ENCODE measurements at places on chromosomes 13 and 19.

DNA sequence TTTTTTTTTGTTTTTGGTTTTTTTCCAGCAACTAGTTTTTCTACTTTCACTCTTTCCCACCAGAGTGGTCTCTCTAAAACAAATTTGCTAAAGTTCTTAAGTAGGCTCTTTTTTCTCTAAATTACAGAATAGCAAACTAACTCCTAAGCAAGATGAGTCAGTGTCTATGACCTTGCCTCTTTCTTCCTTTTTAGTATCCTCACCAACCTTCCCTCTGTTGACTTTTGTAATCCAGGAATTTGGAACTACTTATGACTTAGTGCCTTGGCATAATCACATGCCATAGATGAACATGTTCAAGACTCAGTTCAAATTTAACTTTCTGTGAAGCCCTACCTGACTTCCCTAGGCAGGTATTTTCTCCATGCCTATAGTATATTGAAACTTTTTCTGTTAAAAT lies 32.3 kb upstream of the AKAP11 start:
- no peak for DNase-seq

DNA sequence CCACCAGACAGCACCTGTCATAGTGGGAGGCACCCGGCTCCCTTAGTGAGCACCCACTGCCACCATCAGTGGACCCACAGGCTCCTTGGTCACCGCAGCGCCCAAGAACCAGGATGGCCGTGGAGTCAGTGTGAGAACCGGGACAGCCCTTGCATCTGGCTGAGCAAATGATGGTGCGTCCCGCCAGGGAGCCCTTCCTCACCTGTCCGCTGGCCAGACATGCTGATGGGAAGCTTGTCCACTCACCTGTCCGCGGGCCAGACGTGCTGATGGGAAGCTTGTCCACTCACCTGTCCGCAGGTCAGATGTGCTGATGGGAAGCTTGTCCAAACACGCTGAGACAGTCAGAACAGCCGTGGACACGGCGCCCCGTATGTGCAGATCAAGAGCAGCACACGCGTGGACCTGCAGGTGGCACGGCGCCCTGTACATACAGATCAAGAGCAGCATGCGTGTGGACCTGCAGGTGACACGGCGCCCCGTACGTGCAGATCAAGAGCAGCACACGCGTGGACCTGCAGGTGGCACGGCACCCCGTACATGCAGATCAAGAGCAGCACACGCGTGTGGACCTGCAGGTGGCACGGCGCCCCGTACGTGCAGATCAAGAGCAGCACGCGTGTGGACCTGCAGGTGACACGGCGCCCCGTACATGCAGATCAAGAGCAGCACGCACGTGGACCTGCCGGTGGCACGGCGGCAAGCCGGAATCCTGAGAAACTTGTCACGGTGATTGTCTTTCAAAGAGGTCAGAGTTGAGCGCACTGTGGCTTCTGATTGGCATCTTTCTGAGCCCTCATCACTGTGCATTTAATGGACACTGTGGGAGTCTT lies 40.7 kb upstream of the DCUN1D2 start:
- no peak for DNase-seq

DNA sequence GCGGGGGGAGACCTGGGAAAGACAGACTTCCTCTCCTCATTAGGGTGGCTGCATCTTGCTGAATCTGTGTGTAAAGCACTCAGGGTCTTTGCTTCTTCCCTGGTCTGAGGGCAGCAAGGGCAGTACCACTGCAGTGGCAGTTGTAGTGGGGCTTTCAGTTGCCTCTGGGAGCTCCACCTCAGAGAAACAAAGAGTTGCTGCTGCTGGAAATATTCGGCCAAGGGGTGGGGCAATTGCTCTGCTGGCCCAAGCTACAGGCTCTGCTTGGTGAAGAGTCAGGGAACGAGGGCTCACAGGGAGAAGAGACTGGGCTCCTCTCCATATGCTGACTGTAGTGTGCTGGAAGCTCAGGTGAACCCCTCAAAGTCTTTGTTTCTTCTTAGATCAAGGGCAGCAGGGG lies 52.5 kb downstream of the POSTN start:
- no peak for DNase-seq

DNA sequence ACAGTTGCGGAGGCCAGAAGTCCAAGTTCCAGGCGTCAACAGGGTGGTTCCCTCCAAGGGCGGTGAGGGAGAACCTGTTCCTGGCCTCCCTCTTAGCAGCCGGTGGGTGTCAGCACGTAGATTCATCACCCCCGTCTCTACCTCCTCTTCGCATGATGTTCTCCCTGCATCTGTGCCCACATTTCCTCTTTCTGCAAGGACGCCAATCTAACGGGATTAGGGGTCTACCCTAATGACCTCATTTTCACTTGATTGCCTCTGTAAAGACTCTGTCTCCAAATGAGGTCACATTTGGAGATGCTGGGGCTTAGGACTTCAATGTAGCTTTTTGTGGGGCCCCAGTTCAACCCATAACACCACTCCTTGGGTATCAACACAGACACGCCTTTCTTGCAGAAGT lies 38.5 kb downstream of the DPF1 start:
- no peak for DNase-seq

DNA sequence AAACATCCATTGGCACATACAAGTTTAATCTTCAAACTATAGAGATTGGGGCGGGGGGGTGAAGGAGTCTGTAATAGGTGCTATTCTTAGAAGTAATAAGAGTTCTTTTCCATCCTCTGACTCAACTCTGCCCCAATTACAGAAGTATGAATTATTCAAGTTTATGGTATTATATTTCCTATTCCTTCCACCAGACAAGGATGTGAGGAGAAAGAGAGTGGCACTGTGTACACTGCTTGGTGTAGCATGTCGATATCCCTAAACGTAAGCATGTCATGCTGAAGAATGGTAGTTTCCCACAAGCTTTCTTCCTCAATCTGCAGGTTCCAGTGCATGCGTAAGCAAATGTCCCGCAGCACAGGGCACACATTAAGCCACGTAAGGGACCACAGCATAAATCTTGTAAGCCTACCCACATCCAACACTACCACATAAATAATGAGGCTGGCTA lies 14.1 kb downstream of the BRD4 start:
- no peak for DNase-seq

GRCh38 chr13:84655677-84656076 lies 773.4 kb upstream of the SLITRK1 start:
- no peak for DNase-seq

- DNase-seq: no peak
Observed at GRCh38 chr19:34265221-34265650, 10.9 kb downstream of the GARRE1 start.

DNA sequence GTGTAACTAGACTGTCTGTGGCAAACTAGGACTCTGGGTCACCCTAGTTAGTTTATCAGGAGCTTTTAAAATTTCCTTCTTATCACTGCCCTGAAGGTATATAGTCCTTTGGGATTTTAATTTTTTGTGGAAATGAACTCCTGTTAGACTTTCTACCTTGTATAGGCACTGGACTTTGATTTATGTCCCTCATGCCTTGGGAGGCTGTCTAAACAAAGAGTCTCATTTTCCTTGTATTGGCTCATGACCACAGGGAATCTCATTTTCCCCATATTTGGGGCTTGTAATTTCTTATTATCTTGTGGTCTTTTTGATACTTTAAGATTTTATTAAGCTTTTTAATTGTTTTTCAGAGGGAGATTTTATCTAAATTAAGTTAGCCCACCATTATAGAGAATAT lies 21.4 kb downstream of the KCTD4 start:
- DNase-seq: no peak

- DNase-seq: no peak
Observed at GRCh38 chr13:114145256-114145655, 12.8 kb upstream of the RASA3 start.

- no peak for DNase-seq
Observed at GRCh38 chr13:107834717-107835116, 380.6 kb downstream of the LIG4 start.

DNA sequence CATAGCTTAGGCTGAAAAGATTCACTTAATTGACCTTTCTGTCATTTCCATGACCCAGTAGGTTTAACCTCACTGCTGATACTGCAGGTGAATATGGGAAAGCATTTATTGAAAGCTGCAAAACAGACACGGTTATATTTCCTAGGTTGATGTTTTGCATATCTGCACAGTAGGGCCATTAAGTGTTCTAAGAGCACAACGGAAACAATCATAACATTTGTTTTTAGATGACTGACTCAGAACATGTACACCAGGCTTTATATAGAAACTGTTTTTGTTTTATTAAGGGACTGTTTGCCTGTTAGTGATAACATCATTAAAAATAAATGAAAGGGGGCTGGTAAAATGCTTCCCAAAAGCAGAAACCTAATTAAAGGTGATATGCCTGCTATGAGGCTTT lies 367.8 kb downstream of the DACH1 start:
- DNase-seq: no peak

DNA sequence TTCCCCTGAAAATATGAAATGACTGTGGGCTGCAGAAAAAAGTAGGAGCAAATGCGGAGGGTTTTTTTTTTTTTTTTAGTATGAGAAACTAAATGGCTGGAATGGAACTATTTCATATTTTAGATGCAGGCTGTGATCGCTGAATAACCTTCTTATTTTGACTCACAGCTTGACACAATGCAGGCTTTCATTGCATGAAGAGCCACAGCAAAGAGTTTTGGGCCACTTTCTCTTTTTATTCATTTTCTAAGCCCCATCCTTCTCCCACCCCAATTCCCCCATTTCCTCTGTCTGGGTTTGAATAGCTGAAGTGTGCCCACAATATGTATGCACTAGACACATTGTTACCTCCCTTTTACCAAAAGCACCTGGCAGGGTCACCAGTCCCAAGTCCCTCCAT lies 125.9 kb downstream of the COG6 start:
- no peak for DNase-seq

- no peak for DNase-seq
Observed at GRCh38 chr19:45592366-45592765, 7.8 kb upstream of the OPA3 start.

GRCh38 chr13:73505376-73505890 lies 446.6 kb downstream of the KLF5 start:
- DNase-seq: no peak

DNA sequence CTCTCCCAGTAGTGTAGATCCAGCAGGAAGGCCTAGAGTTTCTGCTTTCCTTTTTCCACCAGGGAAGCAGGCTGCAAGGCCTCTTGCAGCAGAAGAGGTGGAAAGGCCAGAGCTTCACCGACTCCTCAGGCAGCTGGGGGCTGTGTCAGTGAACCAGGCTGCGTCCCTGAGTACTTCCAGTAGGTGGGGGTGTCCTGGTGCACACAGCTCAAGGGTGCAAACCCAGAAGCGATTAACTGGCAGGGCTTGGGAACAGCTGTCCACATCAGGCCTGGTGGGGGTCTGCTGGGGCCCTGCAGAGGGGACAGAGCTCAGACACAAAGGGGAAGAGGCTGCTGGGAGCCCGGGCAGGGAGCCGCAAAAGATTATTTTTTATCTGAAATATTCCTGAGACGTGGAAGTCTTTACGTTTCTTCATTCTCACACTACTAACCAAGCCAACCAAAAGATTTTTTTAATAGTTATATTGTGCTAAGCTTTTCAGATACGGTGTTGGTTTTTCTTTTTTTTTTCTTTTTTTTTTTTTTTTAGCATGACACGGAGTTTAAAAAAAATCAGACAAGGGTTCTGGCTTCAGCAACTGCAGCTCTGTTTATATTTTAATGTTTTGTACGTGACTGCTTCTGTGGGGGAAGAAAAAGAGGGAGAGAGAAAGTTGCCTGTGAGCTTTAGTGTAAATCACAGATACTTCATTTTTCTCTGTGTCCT lies 11.0 kb downstream of the TSHZ3 start:
- DNase-seq: peak; percentile 53

DNA sequence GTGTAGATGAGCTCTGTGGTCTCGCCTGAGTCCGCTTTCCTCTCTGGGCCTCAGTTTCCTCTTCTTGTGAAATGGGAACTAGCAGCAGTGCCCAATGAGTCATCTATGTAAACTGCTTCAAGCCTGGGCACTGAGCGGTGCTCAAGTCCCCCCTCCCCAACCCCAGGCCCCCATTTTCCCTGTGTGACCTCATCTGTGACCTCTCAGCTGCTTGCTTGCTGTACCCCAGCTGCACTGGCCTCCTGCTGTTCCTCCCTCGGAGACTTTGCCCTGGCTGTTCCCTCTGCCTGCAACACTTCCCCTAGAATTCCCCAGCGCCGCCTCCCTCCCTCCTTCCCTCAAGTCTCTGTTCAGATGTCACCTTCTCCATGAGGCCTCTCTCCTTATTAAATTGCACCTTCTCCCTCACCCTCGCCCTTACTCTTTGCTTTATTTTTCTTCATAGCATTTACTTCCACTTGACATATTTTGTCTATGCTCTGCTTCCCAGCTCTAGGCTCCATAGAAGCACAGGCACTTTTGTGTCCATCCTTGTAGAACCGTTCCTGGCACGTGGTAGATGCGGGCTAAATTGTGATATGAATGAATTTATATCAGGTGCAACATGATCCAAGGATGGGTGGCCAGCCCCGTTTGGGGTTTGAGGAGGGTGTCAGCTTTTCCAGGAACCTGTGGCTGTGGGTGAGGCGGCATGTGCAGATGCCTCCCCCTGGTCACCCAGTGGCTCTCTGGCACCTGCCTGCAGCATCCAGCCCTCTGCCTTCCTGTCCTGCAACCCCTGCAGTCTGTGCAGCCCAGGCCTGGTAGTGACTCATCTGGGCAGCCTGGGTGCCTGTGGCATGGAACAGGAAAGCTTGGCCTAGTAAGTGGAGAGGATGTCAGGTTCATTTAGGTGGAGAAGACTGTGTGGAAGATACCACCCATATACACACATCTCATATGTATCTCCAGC lies 26.3 kb downstream of the SIPA1L3 start:
- no peak for DNase-seq

DNA sequence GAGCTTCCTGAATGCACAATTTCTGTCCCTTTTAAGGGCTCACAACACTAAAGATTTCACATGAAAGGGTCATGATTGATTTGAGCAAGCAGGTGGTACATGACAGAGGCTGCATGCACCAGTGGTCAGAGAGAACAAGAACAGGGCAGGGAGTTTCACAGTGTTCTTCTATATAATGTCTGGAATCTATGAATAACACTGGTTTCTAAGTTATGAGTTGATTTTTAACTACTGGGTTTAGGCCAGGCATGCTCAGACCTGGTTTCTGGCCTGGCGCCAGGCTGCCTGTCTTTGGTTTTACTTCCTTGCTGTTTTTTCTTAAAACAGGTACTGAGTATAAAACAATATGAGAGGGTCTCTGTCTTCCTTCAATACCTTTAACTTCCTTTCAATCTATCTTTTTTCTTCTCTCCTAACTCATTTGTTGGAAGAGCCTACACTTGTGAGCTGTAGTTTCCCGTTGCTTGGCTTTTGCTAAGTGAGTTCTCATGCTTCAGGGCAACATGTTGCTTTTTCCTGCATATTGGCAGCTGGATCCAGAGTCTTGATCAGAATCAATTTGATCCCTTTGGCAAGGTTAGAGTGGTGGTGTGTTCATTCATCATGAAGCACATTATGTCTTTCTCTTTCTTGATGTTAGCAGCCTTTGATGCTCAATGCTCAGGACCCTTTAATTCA lies 38.5 kb upstream of the FGF14 start:
- DNase-seq: no peak

- no peak for DNase-seq
Observed at GRCh38 chr19:2309734-2310362, 1.9 kb upstream of the LINGO3 start.

DNA sequence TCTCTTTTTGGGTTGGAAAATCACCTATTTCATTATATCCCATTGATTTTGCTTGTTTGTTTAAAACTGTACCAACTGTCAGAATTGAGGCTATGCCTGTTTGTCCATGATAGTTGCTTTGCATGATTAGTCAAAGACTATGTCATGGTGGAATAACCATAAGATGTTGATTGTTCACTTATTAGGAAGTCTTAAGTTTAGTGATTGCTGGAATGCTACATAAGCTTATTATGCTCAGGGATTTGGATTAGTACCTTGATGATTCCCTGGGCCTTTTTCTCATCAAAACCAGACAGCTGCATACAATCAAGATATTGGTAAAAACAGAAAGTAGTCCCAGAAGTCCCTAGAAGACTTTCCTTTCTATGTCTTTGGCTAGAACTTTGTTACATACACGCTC lies 954.7 kb downstream of the PCDH9 start:
- no peak for DNase-seq
